ENCODE measurements at places on chromosomes 13 and 19.
A peak's percentile ranks its signal among the peaks of the same experiment; 100 is the strongest.

DNA sequence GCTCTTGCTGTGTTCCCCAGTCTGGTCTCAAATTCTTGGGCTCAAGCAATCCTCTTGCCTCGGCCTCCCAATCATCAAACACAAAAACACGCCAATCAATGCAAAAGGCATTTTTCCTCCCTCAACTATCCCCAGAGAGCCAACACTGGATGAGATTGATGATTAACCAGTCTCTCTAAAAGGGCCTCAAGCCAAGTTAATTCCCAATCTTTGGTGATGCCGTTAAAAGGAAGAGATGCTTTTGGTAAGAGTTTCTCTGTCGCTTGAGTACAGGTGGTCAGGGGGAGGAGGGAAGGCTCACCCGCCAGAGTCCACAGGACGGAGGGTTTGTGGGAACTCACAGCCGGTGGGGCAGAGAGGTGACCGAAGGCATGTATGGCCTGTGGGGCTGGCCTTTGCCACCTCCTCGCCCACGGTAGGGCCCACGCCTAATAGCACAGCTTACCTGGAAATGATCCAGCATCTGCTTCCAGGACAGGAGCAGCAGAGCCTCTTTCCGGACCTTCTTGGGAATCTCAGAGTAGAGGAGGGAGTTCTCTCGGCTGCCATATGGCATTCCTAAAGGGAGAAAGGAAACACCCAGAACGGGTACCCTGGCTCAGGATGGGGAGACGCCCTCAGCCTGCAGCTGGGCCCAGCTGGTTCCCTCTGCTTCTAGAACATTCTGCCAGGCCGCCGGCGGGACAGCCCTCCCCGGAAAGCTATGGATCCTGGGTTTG lies 18.1 kb downstream of the DPP9 start:
- no peak for DNase-seq

DNA sequence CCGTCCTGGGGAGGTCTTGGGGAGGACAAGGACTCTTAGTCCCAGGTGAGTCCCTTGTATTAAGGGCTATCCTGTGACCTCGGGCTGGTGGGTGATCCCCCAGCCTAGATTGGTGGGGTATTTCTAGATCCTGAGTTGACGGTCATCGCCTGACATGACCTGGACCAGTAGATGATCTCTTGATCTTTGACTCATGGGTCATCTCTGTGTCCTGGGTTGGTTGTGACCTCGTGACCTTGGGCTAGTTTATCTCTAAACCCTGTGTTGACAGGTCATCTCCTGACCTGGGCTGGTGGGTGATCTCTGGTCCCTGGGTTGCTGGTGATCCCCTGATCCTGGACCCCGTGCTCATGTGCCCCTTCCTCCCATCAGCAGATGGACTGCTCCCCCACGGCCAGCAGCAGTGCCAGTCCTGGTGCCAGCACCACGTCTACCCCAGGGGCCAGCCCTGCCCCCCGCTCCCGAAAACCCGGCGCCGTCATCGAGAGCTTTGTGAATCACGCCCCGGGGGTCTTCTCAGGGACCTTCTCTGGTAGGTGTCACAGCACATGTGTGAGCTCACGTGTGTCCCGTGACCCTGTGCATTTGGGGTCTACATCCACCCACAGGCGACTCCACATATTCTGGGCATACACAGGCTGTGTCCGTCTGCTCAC lies 6.3 kb downstream of the MIDN start:
- no peak for DNase-seq

GRCh38 chr13:110538632-110539031 lies 22.9 kb downstream of the RAB20 start:
- no peak for DNase-seq

DNA sequence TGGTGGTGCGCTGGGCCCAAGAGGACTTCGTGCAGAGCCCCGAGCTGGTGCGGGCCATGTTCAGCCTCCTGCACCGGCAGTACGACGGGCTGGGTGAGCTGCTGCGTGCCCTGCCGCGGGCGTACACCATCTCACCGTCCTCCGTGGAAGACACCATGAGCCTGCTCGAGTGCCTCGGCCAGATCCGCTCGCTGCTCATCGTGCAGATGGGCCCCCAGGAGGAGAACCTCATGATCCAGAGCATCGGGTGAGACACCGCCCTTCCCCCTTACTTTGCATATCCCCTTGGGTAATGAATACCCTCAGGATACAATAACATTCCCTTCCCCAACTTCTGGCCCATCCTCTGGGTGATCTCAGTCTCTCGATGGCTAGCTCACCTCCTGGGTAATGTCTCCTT lies 60.9 kb downstream of the RYR1 start:
- DNase-seq = no peak

- DNase-seq = no peak
Observed at GRCh38 chr13:47672245-47673008, 328.6 kb downstream of the SUCLA2 start.

- peak; percentile 20 for DNase-seq
Observed at GRCh38 chr19:23823952-23824389, 65.3 kb upstream of the ZNF681 start.

GRCh38 chr13:113776231-113777125 lies 17.5 kb downstream of the TMEM255B start:
- DNase-seq = no peak

DNA sequence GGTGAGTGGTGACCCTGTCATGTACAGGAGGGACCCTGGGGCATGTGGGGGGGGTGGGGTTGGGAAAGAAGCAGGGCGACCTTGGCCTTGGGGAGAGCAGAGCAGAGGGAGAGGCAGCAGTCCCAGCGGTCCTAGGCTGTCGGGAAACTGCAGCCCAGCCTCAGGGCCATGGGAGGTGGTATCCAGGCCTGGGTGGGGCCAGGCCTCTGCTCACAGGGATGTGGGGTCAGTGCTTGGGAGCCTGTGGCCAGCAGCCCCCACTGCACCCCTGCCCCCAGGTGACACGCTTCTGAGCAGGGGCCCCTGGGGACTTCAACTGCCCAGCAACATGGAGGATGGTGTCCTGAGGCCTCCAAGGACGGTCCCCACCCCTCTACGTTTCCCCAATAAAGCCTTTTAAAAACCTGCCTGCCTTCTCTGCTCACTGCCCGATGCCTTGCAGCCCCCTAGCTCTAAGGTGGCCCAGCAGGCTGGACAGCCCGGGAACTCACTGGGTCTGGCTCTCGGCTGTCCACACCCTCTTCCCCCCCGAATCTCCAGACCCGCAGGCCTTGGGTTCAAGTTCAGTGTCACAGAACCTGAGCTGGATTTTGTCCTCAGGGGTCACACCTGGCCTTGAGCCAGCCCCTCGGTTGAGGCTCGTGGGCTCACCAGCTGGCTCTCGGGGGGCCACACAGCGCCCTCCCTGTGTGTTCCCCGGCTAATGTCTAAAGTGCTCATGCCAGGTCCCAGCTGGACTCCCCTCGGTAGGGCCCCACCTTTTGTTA lies 6.9 kb downstream of the PNKP start:
- no peak for DNase-seq

Measured in stimulated activated CD4-positive, alpha-beta T cell treated with anti-CD3 and anti-CD28 coated beads, Interleukin-1b, Interleukin-23, amount 100 ng/mL, for 48 hours (primary cell).